Natural killer cell (primary cell): ENCODE measurements at places on chromosomes 12 and 14.

- DNase-seq, result no peak
Measured at GRCh38 chr14:59582845-59583509, 6.4 kb upstream of the CCDC175 start.

- DNase-seq, result no peak
Measured at GRCh38 chr12:38538319-38538718, 221.7 kb downstream of the ALG10B start.

- DNase-seq, result no peak
Measured at GRCh38 chr12:52964556-52965336, 15.8 kb downstream of the KRT18 start.

- DNase-seq, result no peak
Measured at GRCh38 chr12:5155866-5156265, 112.2 kb downstream of the KCNA5 start.

- no peak for DNase-seq
Measured at GRCh38 chr12:96338852-96339471, 61.3 kb downstream of the CDK17 start.

DNA sequence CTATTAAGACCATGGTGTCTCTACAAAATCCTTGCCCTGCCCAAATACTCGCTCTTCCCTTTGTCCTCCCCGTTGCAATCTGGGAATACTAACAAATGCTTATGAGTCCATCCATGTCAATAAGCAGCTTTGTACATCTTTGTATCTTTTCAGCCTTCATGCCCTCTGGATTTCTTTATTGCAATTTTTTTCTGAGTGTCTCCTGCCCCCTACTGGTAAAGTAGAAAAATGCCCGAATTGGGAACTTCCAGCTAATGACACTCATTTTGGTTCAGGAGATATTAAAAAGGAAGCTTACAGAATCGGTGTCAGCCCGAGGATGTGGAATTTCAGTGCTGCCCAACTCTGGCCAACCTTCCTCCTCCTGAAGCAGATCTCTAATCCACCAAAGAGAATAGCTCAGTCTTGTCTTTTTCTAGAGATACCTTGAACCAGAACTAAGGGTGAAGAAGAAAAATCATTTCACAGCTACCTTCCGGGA is 46.0 kb downstream of the SH2B3 start:
- peak; percentile 81 for DNase-seq

GRCh38 chr14:93185349-93185720 is 218 bp downstream of the LYSET start:
- no peak for DNase-seq

- no peak for DNase-seq
Measured at GRCh38 chr14:96509457-96510090, 7.4 kb downstream of the PAPOLA start.

DNA sequence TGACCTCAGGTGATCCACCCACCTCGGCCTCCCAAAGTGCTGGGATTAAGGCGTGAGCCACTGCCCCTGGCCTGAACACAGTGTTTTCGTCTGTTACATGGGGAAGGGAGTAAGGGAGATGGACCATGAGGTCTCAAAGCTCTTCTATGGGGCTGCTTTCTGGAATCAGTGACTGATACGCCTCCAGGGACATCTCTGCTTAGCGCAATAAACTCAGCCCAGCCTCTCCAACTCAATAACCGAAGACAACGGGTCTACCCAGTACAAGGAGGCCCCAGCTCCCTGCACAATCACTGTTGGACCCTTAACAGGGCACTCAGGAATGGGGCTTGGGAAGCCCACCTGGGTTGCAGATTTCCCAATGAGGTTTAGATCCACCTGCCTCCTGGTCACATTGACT is 42.6 kb upstream of the CHGA start:
- no peak for DNase-seq

GRCh38 chr14:69242311-69243224 is 17.4 kb upstream of the GALNT16 start:
- peak; percentile 75 for DNase-seq

DNA sequence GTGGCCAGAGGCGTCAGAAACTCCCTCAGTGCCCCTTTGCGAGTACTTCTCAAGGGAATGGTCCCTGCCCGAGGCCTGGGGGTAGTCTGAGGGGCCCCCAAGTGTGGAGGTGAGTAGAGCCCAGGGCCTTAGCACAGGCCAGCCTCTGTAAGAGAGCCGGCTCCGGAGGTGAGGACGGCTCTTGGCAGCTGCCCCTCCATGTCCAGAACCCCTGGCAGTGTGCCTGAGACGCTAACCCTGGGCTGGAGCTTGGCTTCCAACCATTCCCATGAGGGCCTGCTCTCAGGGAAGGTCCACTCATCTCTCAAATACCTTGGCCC is 61.7 kb downstream of the PRMT8 start:
- DNase-seq, result no peak

GRCh38 chr12:11853126-11853525 is 203.7 kb downstream of the ETV6 start:
- DNase-seq, result peak; percentile 18

DNA sequence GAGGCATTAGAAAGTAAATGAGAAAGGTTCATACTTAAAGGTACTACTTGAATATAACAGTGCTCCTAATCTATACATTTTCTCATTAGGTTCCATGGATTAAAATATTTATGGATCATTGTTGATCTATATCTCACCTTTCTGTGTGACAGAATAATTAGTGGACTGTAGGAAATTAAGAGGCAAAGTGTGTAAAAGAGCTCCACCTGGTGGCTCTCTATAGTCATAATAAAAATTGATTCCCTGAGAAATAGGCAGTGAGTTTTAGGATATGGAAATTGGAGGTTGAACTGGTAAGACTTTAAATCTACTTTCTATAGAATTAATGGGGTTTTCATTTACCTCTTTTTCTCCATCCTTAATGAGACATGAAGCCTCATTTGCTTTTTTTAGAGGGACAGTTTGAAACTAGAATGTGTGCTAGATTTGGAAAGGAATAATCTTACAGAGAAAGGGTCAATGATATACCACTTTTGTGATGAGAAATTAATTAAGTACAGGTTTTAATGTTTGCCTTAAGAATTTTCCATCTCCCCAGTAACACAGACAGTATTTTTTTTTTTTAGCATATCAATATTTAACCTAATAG is 11.8 kb upstream of the DERA start:
- DNase-seq, result peak; percentile 65

GRCh38 chr12:29734734-29735133 is 49.0 kb downstream of the TMTC1 start:
- no peak for DNase-seq

DNA sequence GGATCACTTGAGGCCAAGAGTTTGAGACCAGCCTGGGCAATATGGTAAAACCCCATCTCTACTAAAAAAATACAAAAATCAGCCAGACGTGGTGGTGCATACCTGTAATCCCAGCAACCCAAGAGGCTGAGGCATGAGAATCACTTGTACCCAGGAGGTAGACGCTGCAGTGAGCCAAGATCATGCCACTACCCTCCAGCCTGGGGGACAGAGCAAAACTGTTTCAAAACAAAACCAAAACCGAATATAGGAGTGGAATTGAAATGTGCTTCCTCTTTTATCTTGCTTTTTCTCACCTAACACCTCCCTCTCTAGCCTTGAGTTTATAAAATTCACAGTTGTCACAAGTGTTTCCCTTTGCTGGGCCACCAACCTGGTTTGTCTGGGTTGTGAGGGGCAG is 181.9 kb downstream of the PAH start:
- no peak for DNase-seq

DNA sequence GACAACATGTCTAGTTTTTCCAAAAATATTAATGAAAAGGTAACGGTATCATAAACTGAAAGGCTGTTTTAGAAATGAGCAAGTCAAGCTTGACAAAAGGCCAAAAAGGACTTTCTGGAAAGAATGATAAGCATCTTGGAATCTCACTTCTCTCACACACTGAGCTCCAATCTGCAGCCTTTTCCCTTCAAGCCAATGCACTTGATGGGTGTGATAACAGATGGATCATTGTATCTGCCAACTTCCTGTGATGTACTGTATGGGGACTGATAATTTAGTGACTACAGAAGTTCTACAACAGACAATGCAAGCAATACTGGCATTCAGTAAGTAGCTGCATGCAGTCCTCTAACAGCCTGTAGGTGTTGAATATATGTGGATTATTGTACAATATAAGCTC is 147.1 kb downstream of the MED13L start:
- DNase-seq, result no peak

DNA sequence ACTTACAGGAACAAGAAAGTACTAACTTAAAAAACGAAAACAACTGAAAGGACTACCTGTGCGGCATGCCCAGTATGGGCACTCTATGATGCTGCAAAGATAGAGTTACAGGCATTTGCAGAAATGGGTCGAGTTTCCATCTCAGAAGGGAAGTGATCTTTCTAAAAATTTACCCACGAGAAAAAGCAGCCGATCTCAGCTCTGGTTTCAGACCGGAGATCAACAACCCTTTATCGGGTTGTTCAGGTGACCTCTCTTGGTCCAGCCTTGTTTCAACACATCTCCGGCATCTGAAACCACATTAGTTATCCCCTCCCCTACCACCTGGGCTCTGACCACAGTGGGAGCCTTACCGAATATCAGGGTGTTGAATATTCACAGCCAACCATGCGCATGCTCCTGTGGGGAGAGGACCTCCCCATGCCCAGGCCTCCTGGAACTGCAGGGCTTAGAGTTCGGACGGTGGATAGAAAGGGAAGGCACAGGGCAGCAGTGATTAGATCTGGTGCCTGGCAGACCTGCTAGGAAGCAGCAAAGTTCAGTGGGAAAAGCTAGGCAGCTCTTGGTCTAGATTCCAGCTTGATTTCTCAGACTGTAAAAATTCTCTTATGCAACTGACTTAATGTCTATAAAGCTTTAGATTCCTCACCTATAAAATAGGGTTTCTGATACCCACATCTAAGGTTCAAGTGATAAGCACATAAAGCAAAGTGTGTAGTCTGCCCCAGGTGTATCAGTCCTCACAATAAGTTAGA is 906.0 kb downstream of the VRK1 start:
- no peak for DNase-seq

- no peak for DNase-seq
Measured at GRCh38 chr12:93790472-93791152, 113.4 kb downstream of the CRADD start.

DNA sequence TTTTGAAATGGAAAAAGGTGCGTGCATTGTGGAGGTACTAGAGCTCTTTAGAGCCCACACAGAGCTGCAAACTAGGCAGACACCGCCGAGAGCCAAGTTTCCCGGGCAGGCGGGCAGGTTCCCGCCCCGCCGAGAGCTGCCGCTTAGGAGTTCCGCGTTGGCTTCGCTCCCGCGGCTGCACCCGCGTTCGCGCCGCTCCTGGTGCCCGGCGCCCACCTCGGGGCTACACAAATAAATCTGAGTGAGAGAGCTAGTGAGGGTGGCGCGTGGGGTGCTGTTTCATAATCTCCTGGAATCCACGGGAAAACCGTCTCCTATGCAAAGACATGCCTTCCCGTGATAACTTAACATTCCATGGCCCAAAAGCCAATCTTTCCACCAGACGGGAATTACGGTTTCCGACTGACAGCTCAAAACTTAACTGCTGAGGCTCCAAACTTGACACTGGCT is 645 bp downstream of the KITLG start:
- DNase-seq, result no peak

GRCh38 chr14:56189307-56189706 is 71.1 kb downstream of the PELI2 start:
- no peak for DNase-seq

- peak; percentile 17 for DNase-seq
Measured at GRCh38 chr14:65222440-65222858, 120.1 kb upstream of the MAX start.

DNA sequence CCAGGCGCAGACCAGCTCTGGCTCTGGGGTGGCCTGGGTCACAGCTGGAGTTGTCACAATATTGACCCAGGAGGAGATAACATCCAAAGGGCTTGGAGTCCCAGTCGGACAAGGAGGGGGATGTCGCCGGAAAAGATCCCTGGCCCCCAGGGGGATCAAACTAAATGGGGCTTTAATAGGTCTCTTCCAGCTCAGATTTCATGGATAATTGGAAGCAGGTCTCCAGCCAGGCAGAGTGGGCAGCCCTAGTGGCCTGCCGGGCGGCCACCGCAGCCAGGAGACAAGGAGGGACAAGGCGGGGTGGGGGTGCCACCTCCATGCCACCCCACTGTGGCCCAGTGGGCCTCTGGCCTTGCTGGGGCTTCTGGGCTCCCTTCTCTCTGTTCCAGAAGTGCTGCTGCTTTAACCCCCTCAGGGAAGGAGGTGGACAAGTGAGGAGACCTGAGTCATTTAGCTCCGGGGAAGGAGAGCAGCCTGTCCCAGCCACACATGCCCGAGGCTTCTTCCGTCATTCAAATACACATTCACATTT is 23.1 kb upstream of the PGF start:
- DNase-seq, result no peak

DNA sequence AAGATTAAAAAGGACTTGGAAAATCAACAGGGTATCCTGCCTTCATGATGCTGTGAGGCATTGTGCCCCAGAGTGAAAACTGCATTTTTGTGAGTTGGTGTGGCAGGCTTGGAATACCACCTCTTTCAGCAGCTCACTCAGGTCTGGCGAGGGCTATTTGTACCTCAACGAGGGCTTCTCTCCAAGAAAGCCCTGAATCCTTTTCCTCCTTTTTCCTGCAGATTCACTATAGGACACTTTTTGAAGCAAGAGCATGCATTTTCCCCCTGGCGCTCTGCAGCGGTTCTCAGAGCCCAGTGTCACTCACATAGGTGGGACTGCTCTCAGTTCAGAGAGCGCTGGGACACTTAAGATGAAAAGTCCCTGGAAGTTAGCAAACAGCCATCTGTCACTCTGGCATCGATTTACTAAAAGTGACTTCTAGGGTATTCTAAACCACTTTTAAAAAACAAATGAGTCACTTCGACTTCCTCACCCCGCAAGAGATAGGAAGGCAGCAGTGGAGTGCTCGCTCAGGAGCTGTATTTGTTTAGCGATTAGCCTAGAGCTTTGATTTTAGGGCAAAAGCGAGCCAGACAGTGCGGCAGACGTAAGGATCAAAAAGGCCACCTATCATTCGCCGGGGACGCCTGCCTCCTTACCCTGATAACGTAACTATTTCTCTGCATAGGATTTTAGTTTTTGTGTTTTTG is 782 bp upstream of the LGR5 start:
- no peak for DNase-seq

GRCh38 chr14:20632831-20633691 is 8.4 kb downstream of the OR6S1 start:
- no peak for DNase-seq
